Astrocyte (in vitro differentiated cells and primary cell): ENCODE measurements at places on chromosomes 16 and 17.

GRCh38 chr17:67617304-67617899, 100.3 kb upstream of the NOL11 start:
- DNase-seq, result no peak

DNA sequence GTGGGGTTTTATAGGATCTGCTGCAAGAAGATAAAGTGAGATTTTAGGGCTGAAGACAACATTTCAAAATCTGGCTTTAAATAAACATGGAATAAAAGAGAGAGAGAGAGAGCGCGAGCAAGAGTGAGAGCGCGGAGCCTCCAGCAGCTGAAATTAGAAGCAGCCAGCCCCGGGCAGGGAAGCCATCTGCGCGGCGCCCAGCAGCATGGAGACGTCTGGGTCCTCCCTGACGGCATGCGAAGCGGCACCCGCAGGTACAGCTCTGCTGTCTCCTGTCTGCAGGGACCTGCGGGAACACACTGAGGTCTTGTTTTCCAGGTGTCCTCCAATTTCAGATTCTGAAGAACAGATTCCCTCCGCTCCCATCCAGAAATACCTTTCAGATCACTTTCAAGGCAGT, 7.9 kb upstream of the BAIAP2 start:
- no peak for DNase-seq

DNA sequence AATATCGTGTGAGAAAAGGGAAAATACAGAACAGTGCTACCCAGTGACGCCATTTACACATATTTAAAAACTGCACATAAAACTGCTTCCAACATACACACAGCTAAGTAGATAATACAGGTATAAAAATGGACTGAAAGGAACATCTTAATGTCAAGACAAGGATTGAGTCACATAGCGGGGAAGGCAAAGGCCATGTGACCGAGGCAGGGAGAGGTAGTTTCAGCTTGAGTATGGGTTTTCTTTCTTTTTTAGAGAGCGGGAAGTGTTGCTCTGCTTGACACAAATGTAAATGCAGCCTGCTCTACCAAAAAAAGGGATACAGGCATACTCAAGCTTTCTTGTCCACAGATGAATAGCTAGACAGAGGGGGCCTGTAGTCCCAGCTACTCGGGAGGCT, 46.5 kb downstream of the SDR42E1 start:
- DNase-seq, result no peak

DNA sequence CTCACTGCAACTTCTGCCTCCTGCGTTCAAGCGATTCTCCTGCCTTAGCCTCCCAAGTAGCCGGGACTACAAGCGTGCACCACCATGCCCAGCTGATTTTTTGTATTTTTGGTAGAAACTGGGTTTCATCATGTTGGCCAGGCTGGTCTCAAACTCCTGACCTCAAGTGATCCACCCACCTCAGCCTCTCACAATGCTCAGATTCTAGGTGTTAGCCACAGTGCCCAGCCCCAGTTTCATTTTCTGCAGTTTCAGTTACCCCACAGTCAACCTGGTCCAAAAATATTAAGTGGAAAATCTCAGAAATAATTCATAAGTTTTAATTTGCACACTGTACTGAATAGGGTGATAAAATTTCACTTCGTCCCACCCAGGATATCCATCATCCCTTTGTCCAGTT, 28.7 kb downstream of the KNOP1 start:
- DNase-seq, result no peak

DNA sequence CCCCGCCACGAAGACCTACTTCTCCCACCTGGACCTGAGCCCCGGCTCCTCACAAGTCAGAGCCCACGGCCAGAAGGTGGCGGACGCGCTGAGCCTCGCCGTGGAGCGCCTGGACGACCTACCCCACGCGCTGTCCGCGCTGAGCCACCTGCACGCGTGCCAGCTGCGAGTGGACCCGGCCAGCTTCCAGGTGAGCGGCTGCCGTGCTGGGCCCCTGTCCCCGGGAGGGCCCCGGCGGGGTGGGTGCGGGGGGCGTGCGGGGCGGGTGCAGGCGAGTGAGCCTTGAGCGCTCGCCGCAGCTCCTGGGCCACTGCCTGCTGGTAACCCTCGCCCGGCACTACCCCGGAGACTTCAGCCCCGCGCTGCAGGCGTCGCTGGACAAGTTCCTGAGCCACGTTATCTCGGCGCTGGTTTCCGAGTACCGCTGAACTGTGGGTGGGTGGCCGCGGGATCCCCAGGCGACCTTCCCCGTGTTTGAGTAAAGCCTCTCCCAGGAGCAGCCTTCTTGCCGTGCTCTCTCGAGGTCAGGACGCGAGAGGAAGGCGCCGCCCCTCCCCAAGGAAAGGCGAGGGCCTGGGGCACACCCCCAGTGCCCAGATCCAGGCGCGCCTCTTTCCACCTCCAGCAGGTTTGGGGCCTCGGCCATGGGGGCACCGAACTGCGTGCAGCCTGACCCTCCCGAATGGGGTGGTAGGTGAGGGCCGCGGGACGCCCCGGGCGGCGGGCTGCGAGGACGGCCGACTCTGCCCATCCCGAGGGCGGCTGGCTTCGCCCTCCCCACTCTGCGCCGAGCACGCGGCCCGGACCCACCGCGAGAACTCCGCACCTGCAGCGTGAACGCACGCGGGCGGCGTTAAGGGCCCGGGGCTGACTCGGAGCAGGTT, 664 bp downstream of the HBQ1 start:
- DNase-seq, result peak; percentile 27

DNA sequence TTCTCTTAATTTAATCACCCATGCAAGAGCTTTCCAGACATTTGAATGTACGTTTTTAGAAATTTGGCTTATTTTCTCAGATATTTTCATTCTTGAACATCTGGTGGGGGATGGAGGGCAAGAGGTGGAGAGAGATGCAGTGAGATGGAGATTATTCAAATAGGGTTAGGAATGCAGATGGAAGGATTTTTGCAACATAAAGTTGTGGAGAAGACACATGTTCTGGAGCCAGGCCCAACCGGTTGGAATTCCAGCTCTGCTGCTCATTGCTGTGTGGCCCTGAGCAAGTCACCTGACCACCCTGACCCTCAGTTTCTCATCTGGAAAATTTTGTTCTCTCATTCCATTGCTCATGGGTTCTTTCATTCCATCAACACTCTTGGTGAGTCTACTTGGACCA, 66.9 kb downstream of the IRX3 start:
- DNase-seq, result no peak

- no peak for DNase-seq
Measured at GRCh38 chr16:67462279-67462655, 18.7 kb downstream of the ATP6V0D1 start.

- peak; percentile 73 for DNase-seq
Measured at GRCh38 chr17:44971776-44972483, 3.8 kb upstream of the C1QL1 start.

DNA sequence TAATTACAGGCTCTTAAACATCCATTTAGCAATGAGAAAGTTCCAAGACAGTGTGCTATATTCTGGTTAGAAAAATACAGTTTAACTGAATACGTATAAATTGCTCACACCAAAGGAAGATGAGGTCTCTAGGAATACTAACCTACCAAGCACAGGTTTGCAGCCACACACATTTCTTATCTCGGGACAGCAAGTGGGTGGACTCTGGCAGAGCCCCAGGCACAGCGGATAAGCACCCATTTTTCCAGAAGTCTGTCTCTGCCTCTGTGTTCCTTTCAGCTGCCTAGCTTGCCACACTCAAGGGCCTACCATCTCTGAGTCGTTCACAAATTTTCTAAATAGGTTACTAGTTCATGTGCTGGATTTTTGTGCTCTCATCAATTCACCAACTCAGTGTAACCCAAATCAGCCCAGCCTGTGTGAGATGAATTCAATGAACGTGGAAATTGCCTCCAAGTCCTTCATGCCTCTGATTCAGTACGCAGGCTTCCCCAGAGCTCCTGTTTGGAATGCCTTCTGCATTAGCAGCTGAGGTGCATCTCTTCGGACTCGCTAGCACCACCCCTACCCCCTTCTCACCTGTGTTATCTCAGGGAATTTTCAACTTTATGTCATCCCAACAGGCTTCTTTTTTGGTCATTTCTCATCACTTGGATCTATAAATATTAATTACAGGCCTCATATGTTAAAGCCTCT, 581.0 kb upstream of the CDH11 start:
- peak; percentile 67 for DNase-seq

GRCh38 chr16:69848637-69849545, 86.8 kb downstream of the WWP2 start:
- peak; percentile 92 for DNase-seq
